Ureter (tissue), 1 donor: ENCODE measurements at places on chromosomes 5 and 9. TPM values are rescaled to one million over a fixed set of nuclear protein-coding genes. Genes with fewer than 3 reads are reported as not detected.

The TEX10 gene
- total RNA-seq = 17.8 TPM

The IER5L gene
- 16.0 TPM for total RNA-seq

The COL5A1 gene
- 64.7 TPM for total RNA-seq

The OR1Q1 gene
- not detected for total RNA-seq

The ECSCR gene
- total RNA-seq = 31.1 TPM

The IFNB1 gene
- not detected for total RNA-seq

The SPINK4 gene
- total RNA-seq = not detected

The NRG2 gene
- 13.9 TPM for total RNA-seq

The CCNI2 gene
- 5.8 TPM for total RNA-seq

The DAPK1 gene
- 100 TPM for total RNA-seq

The AHRR gene
- total RNA-seq = 7.4 TPM

The LRRC70 gene
- total RNA-seq = 5.9 TPM

The SPATA31A3 gene
- total RNA-seq = not detected

The FOXD4 gene
- total RNA-seq = not detected

The SAXO1 gene
- total RNA-seq = 0.57 TPM

The TSSK1B gene
- 2.1 TPM for total RNA-seq

The RGMB gene
- total RNA-seq = 20.0 TPM

The SPATA31A7 gene
- total RNA-seq = not detected

The IL3 gene
- not detected for total RNA-seq

The PLAC8L1 gene
- total RNA-seq = 1.1 TPM

The SPTLC1 gene
- 77.7 TPM for total RNA-seq

The LTC4S gene
- total RNA-seq = 13.7 TPM

The IFNA13 gene
- total RNA-seq = not detected

The TRIO gene
- total RNA-seq = 216 TPM

The C5orf58 gene
- total RNA-seq = not detected

The PCSK1 gene
- 0.34 TPM for total RNA-seq

The SLCO6A1 gene
- total RNA-seq = not detected

The BAAT gene
- not detected for total RNA-seq

The FOXD4L5 gene
- 0.21 TPM for total RNA-seq

The ELP1 gene
- total RNA-seq = 24.2 TPM

The LRRTM2 gene
- total RNA-seq = not detected

The ABO gene
- 25.4 TPM for total RNA-seq

The IRX4 gene
- not detected for total RNA-seq

The TEK gene
- 13.1 TPM for total RNA-seq

The GRM6 gene
- total RNA-seq = not detected

The DNAJC25 gene
- 9.8 TPM for total RNA-seq

The CDKN2A gene
- total RNA-seq = 1.7 TPM

The ZFP37 gene
- total RNA-seq = 4.3 TPM

The ASS1 gene
- 271 TPM for total RNA-seq

The WNT8A gene
- not detected for total RNA-seq

The TLX3 gene
- total RNA-seq = not detected

The PANK3 gene
- total RNA-seq = 43.1 TPM

The CRB2 gene
- total RNA-seq = 0.05 TPM

The C9 gene
- total RNA-seq = not detected

The SLC4A9 gene
- total RNA-seq = 0.13 TPM

The IRGM gene
- 1.2 TPM for total RNA-seq

The FGFR4 gene
- total RNA-seq = 6.4 TPM

The INIP gene
- 29.1 TPM for total RNA-seq

The RLN1 gene
- total RNA-seq = not detected
